Mesendoderm (in vitro differentiated cells): ENCODE measurements at places on chromosomes 2 and 18.
A peak's percentile ranks its signal among the peaks of the same experiment; 100 is the strongest.

- DNase-seq: no peak
Measured at GRCh38 chr2:235502336-235502735, 8.5 kb downstream of the AGAP1 start.

GRCh38 chr2:187978356-187978755 lies 313.3 kb upstream of the GULP1 start:
- DNase-seq: no peak

GRCh38 chr2:47072018-47072691 lies 83.0 kb downstream of the STPG4 start:
- DNase-seq: no peak

- no peak for DNase-seq
Measured at GRCh38 chr2:191043438-191043837, 29.5 kb upstream of the STAT1 start.

DNA sequence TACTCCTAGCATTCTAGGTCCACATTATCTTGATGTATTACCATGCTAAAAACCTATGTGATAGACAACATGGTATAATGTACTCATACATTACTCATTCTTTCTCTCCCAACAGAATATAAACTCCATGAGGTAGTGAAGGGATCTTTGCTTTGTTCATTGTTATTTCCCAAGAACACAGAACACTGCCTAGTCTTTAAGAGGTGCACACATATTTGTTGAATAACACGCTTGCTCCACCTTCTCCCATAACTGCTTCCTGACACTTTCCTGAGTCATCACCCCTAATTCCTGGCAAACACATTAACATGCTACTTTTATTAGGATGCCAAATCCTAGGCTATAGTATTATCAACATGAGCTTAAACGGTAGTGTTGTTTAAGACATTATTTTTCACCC lies 41.3 kb downstream of the REV1 start:
- DNase-seq: no peak

GRCh38 chr2:67165523-67165990 lies 231.6 kb upstream of the ETAA1 start:
- no peak for DNase-seq

GRCh38 chr18:25873833-25874232 lies 216.6 kb downstream of the SS18 start:
- peak; percentile 18 for DNase-seq

- peak; percentile 23 for DNase-seq
Measured at GRCh38 chr2:85355073-85355410, 473 bp downstream of the ELMOD3 start.

DNA sequence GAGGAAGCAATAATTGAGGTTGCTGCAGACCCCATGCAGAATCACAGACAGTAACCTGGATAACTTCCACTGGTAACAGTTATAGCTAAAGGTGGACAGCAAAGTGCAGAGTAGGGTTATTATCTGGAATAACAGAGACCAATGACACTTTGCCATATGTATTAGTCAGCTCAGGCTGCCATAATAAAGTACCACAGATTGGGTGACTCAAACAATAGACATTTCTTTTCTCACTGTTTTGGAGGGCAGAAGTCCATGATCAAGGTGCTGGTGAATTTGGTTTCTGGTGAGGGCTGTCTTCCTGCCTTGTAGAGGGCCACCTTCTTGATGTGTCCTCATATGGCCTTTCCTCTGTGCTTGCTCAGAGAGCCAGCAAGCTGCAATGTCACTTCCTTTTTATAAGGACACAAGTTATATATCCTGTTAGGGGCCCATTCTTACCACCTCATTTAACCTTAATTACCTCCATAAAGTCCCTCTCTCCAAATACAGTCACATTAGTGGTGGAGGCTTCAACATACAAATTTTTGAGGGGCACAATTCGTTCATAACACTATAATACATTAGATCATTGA lies 191.0 kb upstream of the LRP1B start:
- DNase-seq: no peak

DNA sequence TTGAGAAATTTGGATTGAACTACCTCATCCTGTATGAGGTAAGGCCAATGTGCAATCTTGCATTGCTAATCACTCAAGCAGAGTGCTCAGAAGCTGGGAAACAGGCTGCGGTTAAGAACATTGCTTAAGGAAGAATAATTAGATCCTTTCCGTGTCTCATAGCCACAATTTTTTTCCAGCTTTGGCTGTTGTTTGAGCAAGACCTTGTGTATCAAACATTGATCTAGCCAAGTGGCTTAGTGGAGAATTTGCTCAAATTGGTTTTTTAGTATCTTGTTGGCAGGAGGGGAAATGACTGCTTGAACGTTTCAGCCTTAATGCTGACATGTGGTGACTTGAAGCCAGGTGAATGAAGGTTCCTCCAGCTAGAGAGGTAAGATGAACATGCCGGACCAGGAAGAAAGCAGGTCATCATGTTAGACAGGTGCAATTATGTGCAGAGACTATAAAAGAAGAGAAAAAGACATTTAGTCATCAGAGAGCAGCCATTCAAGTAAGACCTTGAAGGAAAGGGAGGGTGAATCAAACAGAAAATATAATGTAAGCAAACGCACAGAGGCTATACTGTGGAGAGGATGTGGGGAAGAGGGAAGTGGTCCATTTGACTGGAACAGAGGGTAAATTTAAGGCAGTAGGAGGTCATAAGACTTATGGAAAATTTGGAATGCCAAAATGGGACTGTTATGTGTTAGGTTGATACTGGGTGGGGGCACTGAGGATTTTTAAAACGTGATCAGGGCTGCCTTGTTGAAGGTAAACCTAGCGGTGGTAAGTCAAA lies 98.9 kb upstream of the CYP1B1 start:
- DNase-seq: peak; percentile 21

DNA sequence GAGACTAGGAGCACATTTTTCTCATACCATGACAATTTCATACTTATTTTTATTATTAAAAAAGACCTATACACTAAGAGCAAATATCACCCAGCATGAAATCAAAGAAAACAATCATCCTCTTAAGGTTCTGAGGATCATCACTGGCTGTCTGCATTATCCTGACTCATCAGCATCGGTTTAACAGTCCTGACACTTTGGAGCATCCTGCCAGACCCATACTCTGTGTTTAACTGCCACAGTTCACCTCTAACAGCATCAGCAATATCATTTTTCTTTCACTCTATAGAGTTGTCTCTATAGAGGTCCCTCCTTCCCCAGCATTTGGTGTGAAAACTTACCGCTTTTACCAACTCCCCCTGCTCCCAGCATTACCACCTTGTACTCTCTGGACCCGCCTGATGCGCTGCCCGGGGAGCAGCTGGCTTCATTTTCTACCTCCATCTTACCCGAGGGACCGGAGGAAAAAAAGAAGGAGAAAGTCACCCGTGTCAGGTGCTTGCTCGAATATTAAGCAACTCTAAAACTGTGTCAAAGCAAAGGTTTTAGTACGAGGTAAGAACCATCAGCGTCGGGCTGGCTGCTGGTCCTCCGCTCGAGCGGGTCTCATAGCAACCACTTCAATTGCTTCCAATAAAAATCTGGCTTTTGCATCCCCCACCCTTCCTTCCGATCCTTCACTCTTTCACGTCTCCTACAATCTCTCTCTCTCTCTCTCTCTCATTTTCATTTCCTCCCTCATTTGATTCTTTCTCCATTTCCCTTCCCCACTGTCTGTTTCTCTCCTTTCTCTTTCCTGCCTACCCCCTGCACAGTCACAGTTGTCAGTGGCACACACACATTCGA lies at the start of gene RIT2:
RIT2 (minus strand) TSS at position 610 of the 846 bp plus-strand sequence.
- DNase-seq: no peak

DNA sequence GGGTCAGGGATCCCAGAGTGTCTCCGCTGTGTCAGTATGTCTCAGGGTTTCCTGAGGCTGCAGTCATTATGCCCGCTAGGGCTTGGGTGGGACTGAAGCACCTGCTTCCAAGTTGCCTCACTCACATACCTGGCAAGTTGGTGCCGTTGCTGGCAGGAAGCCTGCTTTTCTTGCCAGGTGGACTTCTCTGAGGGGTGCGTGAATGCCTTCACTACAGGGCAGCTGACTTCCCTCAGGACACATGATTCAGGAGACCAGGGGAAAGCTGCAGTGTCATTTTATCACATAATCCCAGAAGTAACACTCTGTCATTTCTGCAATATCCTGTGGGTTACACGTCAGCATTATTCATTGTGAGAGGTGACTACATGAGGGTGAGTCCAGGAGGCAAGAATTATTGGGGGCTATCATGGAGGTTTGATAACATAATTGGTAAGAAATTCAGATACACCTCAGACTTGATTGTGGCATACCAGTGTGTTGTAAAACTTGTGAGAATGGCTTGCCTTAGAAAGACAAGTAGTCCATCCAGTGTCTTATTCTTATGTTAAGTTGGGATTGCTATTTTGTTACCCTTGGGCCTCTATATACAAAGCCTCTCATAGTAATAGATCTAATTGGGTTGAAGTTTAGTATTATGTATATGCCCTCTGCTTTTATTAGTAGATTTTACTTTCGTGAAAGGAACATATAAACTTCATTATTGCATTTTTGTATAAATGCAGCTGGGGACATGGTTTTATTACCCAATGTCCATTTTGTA lies 44.1 kb downstream of the NEDD4L start:
- no peak for DNase-seq

GRCh38 chr18:37617623-37618022 lies 52.0 kb upstream of the CELF4 start:
- DNase-seq: peak; percentile 60

DNA sequence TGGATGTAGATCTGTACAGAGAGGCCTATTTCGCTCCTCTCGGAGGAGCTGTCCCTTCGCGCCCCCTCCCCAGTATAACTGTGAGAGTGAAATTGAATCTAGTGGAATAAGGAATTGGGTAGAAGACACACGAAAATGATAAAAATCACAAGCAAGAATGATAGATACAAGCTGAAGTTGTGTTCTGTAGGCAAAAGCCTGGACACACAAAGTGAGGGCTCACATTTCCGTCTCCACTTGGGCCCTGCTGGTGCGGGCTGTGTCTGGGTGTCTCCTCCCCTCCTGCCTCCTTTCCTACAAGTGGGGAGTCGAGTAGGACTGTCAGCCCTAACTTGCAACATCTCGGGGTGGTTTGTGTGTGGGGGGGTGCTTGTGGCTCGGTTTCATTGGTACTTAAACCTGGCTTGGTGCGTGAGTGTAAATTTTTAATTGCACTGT lies 457 bp upstream of the SP9 start:
- DNase-seq: no peak

GRCh38 chr2:233802132-233802815 lies 24.1 kb downstream of the MROH2A start:
- no peak for DNase-seq

GRCh38 chr18:13136904-13137669 lies 81.5 kb upstream of the LDLRAD4 start:
- DNase-seq: no peak

DNA sequence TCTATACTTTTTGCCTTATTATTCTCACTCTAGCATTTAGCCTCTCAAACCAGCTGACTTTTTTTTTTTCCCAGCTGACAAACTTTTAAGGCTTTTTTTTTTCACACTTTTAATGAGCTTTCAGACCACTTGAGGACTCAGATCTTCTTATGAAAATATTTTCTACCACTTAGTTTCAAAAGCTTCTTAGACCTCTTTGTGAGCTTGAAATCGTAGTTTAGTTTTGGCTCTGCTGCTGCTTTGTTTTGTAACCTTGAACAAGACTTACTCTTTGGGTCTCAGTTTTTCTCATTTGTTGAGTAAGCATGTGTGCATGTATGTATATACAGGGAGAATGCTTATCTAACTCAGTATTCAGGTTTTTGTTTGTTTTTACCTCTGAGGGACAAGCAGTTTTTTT lies 3.5 kb downstream of the NBEAL1 start:
- DNase-seq: no peak

DNA sequence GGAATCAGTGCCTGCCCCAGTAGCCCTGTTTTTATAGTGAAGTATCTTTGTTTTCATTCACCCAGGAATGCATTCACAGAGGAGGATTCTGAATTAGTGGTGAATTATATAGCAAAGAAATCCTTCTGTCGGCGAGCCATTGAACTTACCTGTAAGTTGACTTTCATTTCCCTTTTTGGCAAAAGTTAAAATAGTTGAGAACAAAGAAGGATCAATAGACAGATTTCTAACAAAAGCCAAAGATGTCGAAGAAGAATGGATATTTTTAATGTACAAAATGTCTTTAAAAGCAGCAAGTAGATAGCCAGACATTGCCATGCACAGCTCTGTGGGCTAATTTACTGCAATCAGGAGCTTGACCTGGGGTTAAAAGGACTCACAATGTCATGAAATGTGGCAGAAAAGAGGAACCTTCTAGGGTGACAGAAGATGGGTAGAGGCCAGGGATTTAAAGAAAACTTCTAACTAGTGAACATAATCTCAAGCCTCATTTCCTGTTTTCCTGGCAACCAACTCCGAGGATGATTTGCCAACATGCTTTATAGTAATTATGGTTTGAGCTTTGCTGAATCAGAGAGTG lies 53.8 kb upstream of the TMEM87B start:
- no peak for DNase-seq

- DNase-seq: no peak
Measured at GRCh38 chr2:218755198-218755566, 26.8 kb upstream of the CYP27A1 start.

GRCh38 chr2:106943468-106944200 lies 57.7 kb upstream of the ST6GAL2 start:
- DNase-seq: no peak

DNA sequence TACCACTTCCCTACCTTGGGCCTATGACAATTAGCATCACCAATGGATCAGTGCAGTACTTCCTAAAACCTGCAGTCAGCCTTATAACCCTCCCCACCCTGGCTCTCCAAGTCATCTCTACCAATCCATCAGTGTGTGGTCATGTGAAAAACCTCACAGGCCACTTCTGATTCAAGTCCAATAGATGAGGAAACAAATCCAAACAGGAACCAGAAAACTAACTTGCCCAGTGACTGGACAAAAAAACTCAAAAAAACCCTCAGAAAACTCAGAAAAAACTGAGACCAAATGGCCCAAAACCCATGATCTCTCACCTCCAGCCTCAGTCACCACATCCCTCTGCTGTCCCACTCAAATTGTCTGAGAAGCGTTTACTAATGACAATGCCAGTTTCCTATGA lies 43.3 kb downstream of the TGFA start:
- no peak for DNase-seq

DNA sequence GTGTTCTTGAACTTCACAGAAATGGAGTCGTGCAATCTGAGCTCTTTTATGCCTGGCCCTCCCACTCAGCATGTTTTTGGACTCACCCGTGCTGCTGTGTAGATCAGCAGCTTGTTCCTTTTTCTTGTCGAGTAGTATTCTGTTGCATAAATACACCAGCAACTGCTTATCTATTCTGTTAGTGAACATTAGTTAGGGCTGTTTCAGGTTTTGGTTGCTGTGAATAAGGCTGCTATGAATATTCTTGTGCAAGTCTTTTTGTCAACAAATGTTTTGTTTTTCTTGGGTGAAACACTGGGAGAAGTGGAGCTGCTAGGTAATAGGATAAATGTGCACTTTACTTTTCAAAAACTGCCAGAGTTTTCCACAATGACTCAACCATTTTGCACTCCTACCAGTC lies 15.3 kb upstream of the CIDEA start:
- no peak for DNase-seq

DNA sequence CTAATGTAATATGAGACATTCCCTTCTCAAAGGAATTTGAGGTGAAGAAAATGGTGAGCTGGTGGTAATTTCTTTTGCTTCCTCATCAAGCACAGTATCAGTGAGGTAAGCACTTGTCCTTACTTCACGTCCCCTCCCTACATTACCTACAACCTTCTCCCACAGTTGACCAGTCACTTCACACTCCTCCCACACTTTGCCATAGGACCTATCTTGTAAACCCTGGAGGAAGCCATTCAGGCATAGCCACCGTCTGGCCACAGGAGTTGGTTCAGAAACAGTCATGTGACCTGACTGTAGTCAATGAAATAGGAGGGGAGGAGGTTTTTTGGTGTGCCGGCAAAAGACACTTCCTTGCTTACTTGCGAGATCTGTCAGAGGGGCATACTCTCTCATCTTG lies 12.1 kb downstream of the ACOXL start:
- no peak for DNase-seq

GRCh38 chr2:120344976-120345581 lies 857 bp upstream of the INHBB start:
- no peak for DNase-seq
